ENCODE measurements at places on chromosomes 4 and X.
A peak's percentile ranks its signal among the peaks of the same experiment; 100 is the strongest.

GRCh38 chrX:133985164-133985966, at the start of gene GPC3:
TSS of gene GPC3 (minus strand) at chrX:133985594.
- peak; percentile 52 for DNase-seq

GRCh38 chr4:31983677-31984076, 1263.5 kb downstream of the PCDH7 start:
- DNase-seq = no peak

DNA sequence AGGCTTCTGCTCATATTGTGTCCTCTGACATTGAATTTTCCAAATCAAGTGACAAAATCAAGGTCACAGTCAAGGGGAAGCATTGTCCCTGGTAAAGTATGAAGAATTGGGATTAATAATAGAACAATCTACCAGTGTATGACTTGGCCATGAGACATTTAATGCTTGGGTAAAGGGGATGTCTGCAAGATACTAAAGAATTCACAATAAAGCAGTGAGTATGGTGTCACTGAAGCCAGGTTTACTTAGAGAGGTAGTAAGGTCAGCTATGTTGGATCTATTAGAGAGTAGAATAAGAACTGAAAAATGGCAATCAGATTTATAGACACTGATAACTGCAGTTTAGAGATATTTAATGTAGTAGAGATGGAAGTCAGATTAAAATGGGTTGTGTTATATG, 349.2 kb downstream of the BMPR1B start:
- no peak for DNase-seq

DNA sequence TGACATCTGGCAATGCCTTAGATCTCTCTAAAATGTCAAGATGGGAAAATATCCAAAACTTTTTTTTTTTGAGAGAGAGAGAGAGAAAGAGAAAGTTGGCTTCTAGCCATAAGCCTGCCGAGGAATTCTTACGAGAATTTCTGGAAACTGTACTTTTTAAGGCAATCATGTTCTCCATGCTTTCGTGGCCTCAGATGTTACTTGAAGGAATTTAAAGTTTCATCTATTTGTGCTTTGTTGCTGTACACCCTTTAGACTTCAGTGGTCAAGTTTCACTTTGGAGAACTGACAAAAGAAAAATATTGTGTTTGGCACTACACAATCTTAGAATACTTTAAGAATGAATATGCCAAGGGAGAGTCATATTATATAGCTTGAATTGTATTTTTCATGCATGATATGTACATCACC, 53.9 kb downstream of the FAT4 start:
- DNase-seq = no peak

- no peak for DNase-seq
Measured at GRCh38 chrX:15853586-15854079, 980 bp downstream of the AP1S2 start.

DNA sequence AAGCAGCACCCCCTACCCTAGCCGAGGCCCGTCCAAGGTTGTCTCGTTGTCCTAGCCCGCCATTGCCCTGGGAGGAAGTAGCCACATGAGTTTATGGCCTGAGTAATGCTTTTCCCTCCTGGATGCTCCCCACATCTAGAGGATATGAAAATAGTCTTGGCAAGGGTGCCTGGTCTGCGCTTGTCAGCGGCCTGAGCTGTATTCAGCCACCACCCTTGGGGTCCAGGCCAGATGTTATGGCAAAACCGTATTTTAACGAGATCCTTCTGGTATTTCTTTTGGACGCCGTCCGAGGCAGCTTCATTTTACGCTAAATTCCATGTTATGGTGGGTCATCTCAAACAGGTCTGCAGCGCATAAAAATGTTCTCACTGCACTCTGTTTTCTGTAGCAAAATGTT, 89.3 kb downstream of the GPR143 start:
- no peak for DNase-seq

- no peak for DNase-seq
Measured at GRCh38 chr4:1656132-1656531, 28.0 kb downstream of the FAM53A start.

- DNase-seq = no peak
Measured at GRCh38 chr4:76108467-76109181, 34.1 kb downstream of the ART3 start.

DNA sequence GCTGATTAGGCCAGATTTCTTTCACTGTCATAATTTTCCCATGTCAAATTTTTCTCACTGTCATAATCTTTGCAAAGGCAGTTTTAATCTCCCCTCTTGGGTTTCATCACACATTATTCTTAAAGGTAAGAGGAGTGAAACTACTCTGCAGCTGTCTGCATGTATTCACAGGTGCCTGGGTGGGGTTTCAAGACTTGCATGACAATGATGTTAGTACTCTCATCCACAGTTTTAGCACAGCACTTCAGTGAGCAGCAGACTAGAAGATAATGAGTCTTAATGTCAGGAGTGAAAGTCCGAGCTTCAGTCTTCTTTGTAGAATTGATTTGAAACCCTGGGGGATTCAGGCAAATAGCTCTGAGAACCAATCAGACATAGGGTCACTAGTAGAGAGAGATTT, 182.5 kb upstream of the GALNT7 start:
- DNase-seq = no peak

DNA sequence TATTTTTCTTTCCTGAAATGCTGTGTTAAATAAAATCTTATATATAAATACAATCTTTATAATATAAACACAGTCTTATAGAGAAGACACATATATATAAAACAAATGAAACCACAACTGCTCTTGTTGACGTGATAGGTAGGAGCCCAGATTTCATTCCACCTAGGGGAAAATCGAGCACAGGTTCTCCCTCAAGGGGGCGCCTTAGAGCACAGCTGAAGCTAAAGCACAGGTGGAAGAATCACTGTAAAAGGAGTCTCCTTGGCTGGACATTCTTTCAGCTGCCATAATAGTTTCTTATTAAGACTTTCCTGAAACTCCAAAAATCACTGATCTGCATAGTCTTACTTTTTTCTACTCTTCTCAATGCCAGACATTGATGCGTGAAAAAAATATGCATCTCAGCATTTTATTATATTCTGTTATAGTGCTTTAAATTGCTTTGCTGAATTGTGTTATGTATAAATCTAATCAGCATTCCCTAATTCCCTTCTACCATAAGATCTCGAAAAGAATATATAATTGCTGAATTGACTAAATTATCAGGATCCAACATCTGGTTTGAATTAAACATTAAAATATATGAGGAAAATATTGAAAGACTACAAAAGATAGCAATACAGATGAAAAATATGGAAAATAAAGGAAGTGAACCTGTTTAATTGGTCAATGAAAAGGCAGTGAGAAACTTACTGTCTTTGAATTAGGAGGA, 25.5 kb upstream of the RXFP1 start:
- DNase-seq = no peak

DNA sequence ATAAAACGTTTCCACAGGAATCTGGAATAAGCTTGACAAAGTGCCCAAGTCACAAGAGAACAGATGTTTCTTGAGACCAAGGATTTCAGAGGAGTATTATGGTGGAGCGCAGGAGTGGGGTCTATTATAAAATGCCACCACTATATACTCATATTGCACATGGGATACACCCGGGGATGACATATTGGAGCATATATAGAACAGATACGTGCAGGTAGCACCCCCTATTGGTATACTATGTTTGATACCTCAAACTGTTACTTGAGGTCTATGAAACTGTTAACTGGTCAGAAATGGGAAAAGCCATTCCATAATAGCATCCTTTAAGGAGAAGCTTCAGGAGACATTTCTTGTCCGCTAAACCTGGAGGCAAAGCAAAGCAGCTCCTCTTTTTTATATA, 86.0 kb downstream of the PCYT1B start:
- DNase-seq = no peak

- DNase-seq = no peak
Measured at GRCh38 chr4:140090215-140090731, 63.7 kb downstream of the MAML3 start.

DNA sequence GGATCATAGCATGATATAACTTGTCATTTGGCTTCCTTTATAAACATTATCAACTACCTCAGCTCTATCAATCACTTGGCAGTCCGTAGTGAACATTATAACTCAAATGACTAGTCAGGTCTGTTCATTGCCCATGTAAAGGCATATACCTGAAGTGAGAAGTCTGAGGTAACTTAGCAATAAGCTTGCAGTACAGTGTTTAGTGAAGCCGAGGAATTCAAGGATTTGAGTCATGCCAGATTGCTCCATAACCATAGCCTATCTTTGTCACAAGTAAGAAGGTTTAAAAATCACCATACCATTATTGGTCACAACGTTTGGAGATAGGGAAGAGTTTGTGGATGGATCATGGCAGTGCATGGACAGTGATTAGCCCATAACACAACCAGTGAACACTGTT, 41.6 kb downstream of the AR start:
- DNase-seq = no peak

GRCh38 chrX:38371641-38372040, 19.2 kb downstream of the OTC start:
- no peak for DNase-seq

- peak; percentile 72 for DNase-seq
Measured at GRCh38 chrX:130902783-130903613, at the start of gene ENOX2. TSS of gene ENOX2 (minus strand) at chrX:130903209. CDS start at chrX:130703216, 199,993 bp downstream.

DNA sequence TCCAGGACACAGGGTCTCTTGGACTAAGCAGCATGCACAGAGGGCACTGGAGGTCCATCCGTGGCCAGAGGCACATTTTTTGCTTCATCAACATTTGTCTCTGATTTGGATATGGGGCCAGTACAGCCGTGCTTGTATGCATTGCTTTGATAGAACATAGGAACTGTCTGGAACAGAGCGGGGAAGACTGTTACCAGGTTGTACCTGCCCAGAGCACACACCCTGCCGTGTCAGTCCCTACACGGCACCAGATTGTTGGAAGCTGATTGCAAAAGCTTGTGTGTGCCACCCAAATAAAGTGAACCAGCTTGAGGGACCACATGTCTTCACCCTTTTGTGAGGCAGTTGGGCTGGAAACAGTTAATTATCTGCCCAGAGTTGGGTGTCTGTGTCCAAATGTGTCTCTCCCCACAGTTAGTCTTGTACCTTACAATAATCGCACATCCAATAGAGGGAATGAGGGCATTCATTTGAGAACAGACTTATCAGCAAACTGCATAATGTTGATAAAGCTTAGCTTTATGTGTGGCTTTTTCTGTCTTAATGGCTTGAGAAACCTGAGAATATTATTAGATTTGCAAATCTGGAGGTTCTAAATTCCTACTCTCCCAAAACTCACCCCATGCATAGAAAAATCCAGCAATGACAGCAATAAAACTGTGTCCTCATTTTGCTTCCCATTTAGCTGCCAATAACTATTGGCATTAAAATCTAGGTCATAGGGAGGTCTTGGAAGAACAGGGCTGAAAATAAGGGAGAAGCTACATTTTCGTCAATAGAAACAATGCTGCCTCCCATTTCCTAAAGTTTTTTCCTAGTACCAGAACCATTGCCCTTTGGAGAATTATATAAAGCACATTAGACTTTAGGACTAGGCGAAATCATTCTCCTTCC, 21.2 kb downstream of the KLF3 start:
- no peak for DNase-seq

GRCh38 chrX:40502688-40503087, 78.1 kb upstream of the ATP6AP2 start:
- no peak for DNase-seq

Measured in activated T-cell treated with anti-CD3 and anti-CD28 coated beads, Interleukin-2, amount 50 U/mL, for 1 hour (primary cell).